ENCODE measurements at places on chromosomes 4 and X.

- no peak for DNase-seq
Observed at GRCh38 chrX:13101441-13102139, 57.2 kb upstream of the FAM9C start.

DNA sequence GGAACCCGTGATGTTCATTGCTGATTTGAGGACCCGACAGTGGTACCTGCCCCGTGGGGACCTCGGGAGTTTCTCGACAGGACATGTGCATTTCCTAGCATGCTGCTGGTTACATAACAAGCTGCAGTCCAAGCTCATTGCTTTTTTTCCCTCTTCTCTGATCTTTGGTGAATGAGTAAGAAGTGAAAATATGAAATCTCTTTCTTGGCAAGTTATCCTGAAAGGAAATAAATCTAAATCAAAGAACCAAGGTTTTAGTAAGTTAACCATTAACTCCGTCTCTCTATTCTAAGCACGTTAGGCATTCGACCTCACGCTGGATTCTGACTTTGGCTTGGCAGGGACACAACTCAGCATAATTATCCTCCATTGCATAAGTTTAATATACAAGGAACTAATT, 86.6 kb downstream of the STK32B start:
- DNase-seq: no peak

GRCh38 chr4:20687864-20688263, 12.4 kb upstream of the PACRGL start:
- no peak for DNase-seq

- no peak for DNase-seq
Observed at GRCh38 chr4:153394945-153395344, 50.5 kb downstream of the MND1 start.

- DNase-seq: no peak
Observed at GRCh38 chrX:53251307-53251706, 26.3 kb upstream of the KDM5C start.

DNA sequence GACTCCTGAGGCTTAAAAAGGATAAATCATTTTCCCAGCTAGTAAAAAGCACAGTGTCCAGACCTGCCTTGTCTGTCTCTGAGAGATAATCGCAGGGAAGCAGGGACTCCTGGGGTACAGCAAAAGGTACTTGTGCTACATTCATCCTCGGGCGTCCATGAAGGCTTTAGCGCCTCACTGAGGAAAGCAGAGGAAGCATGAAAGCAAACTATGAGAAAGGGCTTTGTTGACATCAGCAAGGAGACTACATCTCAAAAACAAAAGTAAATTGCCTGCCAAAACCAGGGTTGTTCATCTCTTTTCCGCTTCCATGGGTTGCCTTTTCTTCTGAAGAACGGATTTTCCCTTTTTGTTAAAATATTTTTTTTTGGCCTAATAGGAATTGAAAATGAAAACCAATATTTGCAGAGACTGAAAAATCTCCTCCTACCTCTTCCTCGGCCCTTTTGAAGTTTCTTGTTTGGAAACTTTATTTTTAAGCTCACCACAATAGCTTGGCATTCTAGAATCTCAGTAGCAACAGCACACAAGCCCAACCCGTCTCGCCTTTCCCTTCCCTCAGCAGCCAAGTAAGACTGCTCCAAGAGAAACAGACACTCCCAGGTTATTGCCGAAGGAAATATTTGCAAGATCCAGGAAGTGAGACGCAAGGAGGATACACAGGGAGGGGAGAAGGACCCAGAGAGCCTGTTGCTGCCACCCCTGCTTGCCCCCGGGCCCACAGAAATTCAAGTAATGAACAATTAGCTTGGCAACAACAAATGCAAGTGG, 148.3 kb upstream of the DGKK start:
- DNase-seq: no peak

DNA sequence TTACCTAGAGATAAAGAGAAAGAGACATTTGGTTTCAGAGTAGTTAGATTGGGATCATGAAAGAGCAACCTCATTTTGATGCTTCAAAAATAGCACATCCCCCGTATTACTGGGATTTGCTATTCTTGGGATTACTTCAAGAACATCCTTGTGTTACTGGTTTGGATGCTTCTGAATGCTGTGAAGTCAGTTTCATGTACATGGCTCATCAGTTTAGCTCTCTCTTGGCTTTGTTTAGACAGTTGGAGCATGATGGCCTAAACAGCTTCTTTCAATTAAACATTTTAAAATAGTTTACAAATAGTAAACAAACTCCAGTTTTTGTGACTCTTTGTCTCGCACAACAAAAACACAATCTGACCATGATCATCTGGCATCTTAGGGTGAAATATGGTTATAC, 23.9 kb downstream of the HTT start:
- no peak for DNase-seq

- no peak for DNase-seq
Observed at GRCh38 chrX:24682739-24683432, 10.8 kb upstream of the POLA1 start.

GRCh38 chr4:89836031-89836745, 773 bp downstream of the SNCA start:
- DNase-seq: no peak

- DNase-seq: no peak
Observed at GRCh38 chr4:158050942-158051341, 121.9 kb downstream of the GASK1B start.

DNA sequence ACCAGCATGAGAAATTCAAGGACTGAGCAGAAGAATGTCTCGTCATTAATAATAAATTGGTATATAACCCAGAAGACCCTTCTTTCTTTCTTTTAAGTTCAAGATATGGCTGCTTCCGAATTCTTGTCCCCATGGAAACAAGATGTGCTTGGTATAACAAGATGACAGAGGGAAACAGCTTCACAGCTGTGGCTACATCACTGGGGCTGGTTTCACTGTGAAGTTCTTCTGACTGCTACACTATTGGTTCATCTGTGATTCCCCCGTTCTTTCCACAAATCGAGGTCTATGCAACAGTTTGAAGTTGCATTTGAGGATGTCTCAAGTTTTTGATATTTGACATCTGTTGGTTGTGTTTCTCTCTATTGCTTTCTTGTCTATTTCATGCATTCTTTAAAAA, 12.3 kb upstream of the DTHD1 start:
- DNase-seq: no peak

DNA sequence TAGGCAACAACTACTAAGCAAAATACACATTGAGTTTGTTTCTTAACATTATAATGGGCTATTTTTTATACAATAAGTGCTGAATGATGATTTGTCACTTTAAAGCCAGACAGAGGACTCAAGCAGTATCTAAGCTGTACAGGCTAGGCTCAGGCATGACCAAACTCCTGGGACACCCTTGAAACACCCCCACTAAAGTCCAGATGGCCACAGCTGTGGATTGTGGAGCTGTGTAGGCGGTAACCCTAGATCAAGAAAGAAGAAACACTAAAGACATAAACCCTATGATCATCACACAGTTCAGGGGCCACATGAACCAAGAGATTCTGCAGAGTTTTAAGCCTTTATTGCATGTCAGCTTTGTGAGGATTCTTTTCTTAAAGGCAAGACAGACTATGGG, 25.1 kb downstream of the TAB3 start:
- DNase-seq: no peak

DNA sequence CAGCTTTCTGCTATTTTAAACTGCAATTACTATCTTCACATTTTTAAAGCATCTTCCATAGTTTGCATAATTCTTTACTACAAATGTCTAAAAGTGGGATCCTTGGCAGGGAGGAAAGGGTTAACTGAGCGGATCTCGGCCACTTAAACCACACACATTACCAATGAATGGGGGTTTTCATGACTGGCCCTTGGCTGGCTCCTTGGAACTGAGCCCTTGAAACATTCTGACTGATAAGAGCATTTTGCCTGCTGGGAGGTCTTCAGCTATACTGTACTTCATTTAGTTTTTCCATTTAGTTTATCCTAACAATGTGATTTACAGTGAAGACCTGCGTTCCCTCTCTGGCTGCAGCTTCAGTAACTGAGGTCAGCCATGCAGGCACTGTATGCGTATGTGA, 31.7 kb upstream of the MFAP3L start:
- no peak for DNase-seq

DNA sequence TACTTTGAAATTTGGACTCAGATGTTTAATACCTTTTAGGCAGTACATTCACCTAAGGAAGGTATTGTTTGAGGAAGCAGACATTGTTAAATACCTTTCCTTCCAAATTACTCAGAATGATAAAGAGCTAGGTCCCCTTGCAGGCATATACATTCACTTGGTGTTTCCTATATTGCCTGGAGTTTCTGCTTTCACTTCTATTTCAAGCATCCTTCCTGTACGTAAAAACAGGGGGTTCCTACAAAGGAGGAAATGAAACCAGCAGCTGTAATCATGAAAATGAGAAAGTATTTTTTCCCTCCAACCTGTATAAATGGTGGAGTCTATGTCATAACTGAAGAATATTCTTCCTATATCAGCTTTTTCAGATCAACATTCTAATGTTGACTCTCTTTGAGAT, 90.4 kb upstream of the RASGEF1B start:
- DNase-seq: no peak

DNA sequence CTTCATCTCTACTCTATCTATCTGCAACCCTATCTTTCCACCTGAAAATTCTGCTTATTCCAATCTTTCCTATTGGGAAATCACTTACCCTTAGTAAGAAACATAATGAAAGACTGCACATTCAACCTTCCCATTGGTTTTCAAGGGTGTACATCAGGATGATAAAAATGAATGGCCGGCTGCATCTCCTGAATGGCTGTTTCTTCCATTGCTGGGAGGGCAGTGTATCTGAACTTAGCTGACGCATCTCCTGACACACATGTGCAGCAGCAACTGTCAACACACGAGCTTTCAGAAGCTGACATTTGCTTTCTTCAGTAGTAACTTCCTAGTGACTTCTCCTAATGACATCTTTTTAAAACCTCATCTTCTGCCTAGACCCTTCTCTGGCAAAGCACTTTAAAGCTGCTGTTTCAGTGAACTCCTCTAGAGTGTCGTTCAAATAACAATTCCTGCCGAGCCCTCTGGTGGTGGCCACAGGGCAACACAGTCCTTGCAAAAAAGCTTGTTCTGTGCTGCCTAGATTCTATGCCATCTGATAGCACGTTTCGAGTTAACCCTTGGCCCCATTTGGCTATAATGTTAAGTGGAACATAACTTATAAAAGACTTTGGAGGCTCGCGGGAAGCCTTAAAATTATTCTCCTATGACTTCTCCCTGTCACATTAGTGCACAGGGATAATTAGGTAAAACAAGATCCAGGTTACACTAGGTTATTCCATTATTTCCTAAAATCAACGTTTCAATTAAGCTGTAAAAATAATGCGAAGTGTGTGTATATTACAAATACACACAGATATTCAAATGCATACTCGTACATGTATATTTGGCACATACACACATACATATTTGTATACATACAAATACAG, 2340.7 kb downstream of the PCDH7 start:
- peak; percentile 53 for DNase-seq

DNA sequence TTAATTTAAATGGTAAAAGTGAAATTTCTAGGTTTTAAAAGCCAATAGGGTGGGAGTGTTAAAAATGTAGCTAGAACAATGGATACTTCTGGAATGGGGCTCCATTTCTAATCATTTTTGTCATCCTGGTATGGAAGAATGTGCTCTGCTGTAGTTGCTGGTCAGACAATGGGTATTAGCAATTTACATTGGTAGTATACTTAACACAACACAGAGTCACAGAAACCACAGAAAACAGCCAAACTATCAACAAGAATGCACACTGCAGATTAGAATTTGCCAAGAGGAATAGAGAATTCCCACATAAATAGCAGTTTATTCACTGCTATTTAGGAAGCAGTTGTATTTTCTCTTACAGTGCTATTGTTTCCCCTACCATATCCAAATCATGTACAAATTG, 319.6 kb downstream of the PPP3CA start:
- DNase-seq: no peak

- no peak for DNase-seq
Observed at GRCh38 chr4:54159543-54159942, 59.6 kb downstream of the GSX2 start.

- DNase-seq: no peak
Observed at GRCh38 chrX:21493226-21493830, 119.1 kb downstream of the CNKSR2 start.

DNA sequence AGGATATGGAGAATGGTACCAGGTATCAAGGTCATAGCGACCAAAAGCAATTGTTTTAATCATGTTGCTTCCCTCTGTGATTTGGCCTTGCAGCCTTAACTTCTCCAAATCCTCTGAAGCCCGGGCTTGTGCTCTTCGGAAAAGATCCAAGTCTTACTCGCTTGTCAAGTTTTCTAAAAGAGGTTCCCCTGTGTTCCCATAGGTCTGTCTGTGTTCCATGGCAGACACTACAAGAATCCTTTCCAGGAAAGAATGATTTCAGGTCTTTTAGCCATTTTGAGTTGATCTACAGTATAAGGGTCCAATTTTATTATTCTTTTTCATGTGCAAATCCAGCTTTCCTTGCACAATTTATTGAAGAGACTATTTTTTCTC, 710.6 kb upstream of the DIAPH2 start:
- DNase-seq: no peak

DNA sequence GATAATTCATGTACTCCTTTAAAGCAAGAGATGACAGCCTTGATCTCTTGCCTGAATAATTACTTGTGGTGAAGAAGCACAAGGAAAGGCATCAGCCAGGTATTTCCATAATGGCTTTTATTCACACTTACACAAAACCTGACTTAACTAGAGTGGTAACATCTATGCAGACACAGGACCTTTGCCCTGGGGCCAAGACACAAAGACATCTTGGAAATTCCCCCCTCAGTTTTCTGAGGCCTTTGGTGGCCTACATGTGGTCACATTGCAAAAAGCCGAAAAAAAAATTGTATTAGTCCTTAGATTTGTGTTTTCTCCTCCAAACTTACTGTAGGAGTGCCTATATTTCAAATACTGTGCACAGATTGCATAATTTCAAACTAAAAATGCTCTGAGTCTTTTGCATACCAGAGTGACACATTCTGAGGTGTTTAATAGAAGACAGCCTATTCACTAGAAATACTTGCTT, 172.4 kb downstream of the PDGFC start:
- no peak for DNase-seq

- DNase-seq: no peak
Observed at GRCh38 chrX:64205441-64205734, at the start of gene AMER1. AMER1 (minus strand) TSS chrX:64205708; CDS start chrX:64193286, 12,422 bp downstream.

DNA sequence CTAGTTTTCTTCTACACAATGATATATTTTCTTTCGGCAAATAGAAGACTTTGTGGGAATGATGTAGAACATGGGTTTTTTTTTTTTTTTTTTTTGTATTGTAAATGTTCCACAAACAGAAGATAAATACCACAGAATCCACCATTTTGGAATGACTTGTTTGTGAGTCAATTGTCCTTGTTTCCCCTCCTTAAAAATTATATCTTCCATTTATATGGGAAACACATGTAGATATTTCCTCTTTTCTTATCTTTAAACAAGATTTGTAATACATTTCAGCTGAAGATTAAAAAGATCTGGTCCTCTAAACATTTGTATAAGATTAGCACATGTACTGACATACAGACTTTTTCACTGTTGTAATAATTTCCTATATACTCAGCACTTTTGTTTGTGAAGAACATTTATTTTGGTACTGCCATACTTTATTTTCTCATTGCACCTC, 304.6 kb downstream of the SPRY1 start:
- no peak for DNase-seq

DNA sequence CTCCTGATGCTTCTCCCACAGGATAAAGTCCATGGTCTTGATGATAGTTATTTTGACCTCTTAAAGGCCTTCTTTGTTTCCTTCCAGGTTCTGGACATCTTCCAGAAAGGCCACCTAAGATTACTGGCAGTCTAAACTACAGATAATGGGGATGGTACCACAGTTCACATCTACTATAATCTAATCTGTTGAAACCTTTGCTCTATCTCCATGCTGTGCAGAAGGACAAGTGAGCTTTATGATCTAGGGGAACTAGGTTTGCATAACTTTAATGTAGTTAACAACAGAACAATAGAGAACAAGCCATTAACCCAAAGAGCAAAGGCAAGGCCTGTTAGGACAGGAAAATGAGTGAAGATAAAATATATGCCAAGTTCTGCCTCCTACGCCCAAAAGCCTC, 103.9 kb upstream of the KLHL13 start:
- DNase-seq: no peak

All from NCI-H2081 treated with DMSO at 0.1 percent for 48 hours (cell line).